ENCODE measurements at places on chromosomes 5 and 9.

DNA sequence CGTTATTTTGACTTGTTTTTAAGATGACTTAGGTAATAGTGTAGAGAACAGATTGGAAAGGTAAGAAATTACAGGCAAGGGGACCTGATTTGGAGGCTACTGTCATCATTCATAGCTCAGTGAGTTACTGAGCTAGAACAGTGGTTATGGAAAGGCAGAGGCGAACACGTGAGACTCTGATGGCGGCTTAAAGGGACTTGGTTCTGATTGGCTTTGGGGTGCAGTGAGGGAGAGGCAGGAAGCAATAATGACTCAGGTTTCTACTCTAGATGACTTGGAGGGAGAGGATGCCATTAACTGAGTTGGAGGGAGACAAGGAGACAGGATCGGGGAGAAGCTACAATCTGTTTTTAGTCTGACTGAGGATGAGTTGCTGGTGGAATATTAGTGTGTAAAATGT, 3.0 kb downstream of the F2RL2 start:
- DNase-seq: no peak

GRCh38 chr9:131633491-131634031, 88.2 kb downstream of the PRRT1B start:
- no peak for DNase-seq

DNA sequence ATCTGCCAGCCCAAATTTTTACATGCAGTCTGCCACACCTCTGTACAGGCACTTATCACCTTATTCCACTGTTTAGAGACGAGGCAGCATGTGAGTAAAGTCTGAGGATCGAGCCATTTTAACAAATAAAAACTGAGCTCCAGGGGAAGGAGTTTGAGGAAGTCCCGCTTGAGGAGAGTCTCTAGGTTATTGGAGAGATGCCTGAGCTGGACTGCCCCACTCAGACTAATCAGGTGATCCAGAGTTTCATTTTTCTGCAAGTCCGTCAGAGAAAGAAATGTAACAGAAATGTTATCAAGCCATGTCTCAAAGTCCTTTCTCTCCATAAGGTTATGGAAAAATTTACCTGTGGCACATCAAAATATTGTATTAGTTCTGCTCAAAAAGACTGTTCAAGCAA, 5.3 kb downstream of the FBXW2 start:
- no peak for DNase-seq

- DNase-seq: no peak
Measured at GRCh38 chr5:40634154-40634553, 45.6 kb upstream of the PTGER4 start.

All from HT1080 (cell line).